ENCODE measurements at places on chromosomes 6 and 20. TPM values are rescaled to one million over a fixed set of nuclear protein-coding genes. Genes with fewer than 3 reads are reported as not detected.

- H3K27ac ChIP-seq = no peak overlapping the region
- H3K4me1 ChIP-seq = no peaks in the 10 kb centered on the region
- no peaks in the 10 kb centered on the region for H3K27me3 ChIP-seq
- no peak overlapping the region for H3K4me3 ChIP-seq
These were observed 1.1 kb downstream of the CLPSL2 start for GRCh38 chr6:35777356-35778102.

- H3K27me3 ChIP-seq = no peaks in the 10 kb centered on the region
- no peak overlapping the region for H3K27ac ChIP-seq
- no peak for DNase-seq
- H3K4me3 ChIP-seq = no peak overlapping the region
- no peaks in the 10 kb centered on the region for H3K36me3 ChIP-seq
- no peaks in the 10 kb centered on the region for H3K4me1 ChIP-seq
These were observed 409.6 kb downstream of the GRIK2 start for GRCh38 chr6:101803136-101803535.

- H3K27ac ChIP-seq = no peak overlapping the region
- no peaks in the 10 kb centered on the region for H3K4me1 ChIP-seq
- H3K36me3 ChIP-seq = no peaks in the 10 kb centered on the region
- H3K27me3 ChIP-seq = no peaks in the 10 kb centered on the region
- no peak for DNase-seq
- no peak overlapping the region for H3K4me3 ChIP-seq
These were observed 66.6 kb downstream of the CLVS2 start for GRCh38 chr6:123062670-123063069.

- no peaks in the 10 kb centered on the region for H3K27me3 ChIP-seq
- DNase-seq = peak; percentile 51
- H3K36me3 ChIP-seq = no peaks in the 10 kb centered on the region
- H3K4me3 ChIP-seq = peak overlapping the region; percentile 59
- H3K4me1 ChIP-seq = peaks cover 28% of the 10 kb centered on the region
These were observed 2.2 kb downstream of the TFAP2A start for GRCh38 chr6:10412461-10413261.

GRCh38 chr20:18662279-18663040, 74.6 kb downstream of the DTD1 start:
- H3K27me3 ChIP-seq = no peaks in the 10 kb centered on the region
- H3K27ac ChIP-seq = no peak overlapping the region
- no peaks in the 10 kb centered on the region for H3K36me3 ChIP-seq
- no peaks in the 10 kb centered on the region for H3K4me1 ChIP-seq
- H3K4me3 ChIP-seq = no peak overlapping the region

- H3K27ac ChIP-seq = no peak overlapping the region
- no peaks in the 10 kb centered on the region for H3K27me3 ChIP-seq
- H3K4me1 ChIP-seq = no peaks in the 10 kb centered on the region
- H3K4me3 ChIP-seq = no peak overlapping the region
These were observed 7.4 kb downstream of the EPM2A start for GRCh38 chr6:145727817-145728388.

DNA sequence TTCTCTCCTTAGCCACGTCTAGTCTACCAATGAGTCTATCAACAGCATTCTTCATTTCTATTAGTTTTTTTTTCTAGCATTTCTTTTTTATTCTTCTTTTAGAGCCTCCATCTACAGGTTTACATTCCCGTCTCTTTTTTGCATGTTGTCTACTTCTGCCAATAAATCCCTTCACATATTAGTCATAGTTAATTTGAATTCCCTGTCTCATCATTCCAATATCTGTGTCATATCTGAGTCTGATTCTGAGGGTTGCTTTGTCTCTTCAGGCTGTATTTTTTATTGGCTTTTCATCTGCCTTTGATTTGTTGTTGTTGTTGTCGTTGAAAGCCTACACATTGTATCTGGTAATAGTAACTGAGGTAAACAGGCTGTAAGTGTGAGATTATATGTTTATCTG, 104.6 kb downstream of the HMGCLL1 start:
- H3K36me3 ChIP-seq = no peaks in the 10 kb centered on the region
- DNase-seq = no peak
- no peak overlapping the region for H3K27ac ChIP-seq
- no peaks in the 10 kb centered on the region for H3K4me1 ChIP-seq
- no peaks in the 10 kb centered on the region for H3K27me3 ChIP-seq
- no peak overlapping the region for H3K4me3 ChIP-seq

- no peaks in the 10 kb centered on the region for H3K27me3 ChIP-seq
- peak overlapping the region; percentile 99 for H3K27ac ChIP-seq
- peak overlapping the region; percentile 96 for H3K4me3 ChIP-seq
- peaks cover 2% of the 10 kb centered on the region for H3K36me3 ChIP-seq
These were observed 815 bp downstream of the SPATA2 start for GRCh38 chr20:49914310-49915117.

- no peaks in the 10 kb centered on the region for H3K4me1 ChIP-seq
- H3K27me3 ChIP-seq = no peaks in the 10 kb centered on the region
- no peak overlapping the region for H3K27ac ChIP-seq
- no peak overlapping the region for H3K4me3 ChIP-seq
These were observed 11.8 kb upstream of the SMLR1 start for GRCh38 chr6:130815200-130816071.

GRCh38 chr20:56440346-56441007, 27.9 kb upstream of the RTF2 start:
- H3K36me3 ChIP-seq = peaks cover 11% of the 10 kb centered on the region
- no peak for DNase-seq
- no peak overlapping the region for H3K4me3 ChIP-seq
- no peak overlapping the region for H3K27ac ChIP-seq

DNA sequence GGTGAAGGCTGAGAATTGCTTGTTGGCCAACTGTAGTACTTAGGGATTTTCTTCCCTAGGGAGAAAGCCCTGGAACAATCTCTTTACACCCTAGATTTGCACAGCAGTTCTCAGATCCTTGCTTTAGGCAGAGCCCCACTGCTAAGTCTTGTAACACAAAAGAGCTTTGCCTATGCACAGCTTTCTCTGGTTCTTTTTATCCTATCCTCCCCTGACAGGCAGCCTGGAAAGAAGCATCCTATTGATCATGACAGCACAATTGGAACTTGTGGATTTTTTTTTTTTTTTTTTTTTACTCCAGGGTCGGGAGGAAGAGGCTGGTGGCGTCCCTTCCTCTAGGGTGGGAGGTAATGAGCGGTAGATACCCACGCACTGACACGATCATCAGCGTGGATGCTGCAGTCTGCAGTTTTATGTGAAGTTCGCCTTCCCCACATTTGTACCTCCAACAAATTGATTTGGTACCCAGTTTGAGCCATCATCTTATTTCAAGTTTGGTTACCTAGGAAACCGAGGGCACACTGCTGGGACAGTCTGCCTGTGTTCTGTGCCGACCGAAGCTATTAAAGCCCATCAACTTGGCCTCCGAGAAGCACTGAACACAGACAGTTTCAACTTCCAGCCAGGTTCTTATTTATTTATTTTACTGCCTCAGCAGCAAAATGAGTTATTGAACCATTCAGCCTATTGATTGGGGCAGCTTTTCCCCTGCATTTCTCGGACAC, 110.1 kb downstream of the NRN1 start:
- no peak for DNase-seq
- no peak overlapping the region for H3K27ac ChIP-seq
- no peaks in the 10 kb centered on the region for H3K36me3 ChIP-seq
- H3K4me1 ChIP-seq = no peaks in the 10 kb centered on the region
- no peak overlapping the region for H3K4me3 ChIP-seq
- H3K27me3 ChIP-seq = no peaks in the 10 kb centered on the region

DNA sequence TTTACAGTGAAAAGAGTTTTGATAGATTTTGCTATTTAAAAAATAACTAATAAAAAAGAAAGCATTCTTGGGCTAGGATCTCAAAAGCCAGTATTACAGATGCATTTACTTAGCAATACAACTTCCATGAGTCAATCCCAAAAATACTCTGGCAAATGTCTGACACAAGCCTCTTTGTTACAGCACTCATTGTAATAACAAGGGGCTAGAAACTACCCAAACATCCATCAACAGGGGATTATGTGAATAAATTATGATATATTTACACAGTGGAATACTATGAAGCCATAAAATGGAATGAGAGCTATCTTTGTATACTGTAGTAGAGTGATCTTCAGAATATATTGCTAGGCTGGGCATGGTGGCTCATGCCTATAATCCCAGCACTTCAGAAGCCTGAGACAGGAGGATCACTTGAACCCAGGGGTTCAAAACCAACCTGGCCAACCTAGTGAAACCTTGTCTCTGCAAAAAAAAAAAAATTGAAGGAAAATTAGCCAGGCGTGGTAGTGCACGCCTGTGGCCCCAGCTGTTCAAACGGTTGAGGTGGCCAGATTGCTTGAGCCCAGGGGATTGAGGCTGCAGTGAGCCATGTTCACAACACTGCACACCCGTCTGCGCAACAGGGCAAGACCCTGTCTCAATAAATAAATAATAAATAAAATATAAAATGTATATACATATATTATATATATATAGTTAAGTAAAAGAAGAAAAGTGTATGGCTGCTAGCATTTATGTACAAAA, 34.7 kb upstream of the TOP1 start:
- H3K36me3 ChIP-seq = no peaks in the 10 kb centered on the region
- no peak overlapping the region for H3K4me3 ChIP-seq
- H3K27ac ChIP-seq = no peak overlapping the region
- no peaks in the 10 kb centered on the region for H3K27me3 ChIP-seq

DNA sequence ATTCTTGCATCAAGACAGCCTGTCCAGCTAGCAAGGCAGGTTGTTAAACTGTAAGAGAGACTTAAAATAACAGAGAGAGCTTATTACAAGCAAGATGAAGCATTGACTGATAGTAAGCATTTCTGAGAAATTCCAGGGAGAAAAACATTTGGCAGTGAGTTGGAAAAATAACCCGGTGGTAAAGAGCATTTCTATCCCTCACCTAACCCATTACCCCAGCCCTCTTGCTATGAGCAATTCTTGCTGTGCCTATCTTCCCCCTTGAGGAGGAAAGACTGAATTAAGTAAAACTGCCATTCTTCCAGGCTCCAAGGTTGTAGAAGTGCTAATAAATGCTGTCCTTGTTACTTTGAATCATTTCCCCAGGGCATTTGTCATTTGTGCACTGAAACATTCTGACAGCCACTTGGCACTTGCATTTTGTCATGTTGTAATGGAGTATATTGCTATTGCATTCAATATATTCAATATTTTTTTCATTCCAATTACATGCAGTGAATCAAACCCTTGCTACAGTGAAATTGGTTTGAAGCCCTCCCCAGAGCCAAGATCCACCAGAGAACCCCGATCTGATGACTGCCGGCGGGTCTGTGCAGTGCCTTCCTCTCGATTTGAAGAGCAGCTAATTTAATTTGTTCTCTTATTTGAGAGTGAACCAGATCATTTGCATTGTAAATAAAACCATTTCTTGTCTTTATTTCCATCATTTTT, 291.1 kb downstream of the HIVEP2 start:
- no peaks in the 10 kb centered on the region for H3K4me1 ChIP-seq
- DNase-seq = no peak
- H3K27me3 ChIP-seq = no peaks in the 10 kb centered on the region
- no peak overlapping the region for H3K4me3 ChIP-seq
- H3K27ac ChIP-seq = no peak overlapping the region
- no peaks in the 10 kb centered on the region for H3K36me3 ChIP-seq

DNA sequence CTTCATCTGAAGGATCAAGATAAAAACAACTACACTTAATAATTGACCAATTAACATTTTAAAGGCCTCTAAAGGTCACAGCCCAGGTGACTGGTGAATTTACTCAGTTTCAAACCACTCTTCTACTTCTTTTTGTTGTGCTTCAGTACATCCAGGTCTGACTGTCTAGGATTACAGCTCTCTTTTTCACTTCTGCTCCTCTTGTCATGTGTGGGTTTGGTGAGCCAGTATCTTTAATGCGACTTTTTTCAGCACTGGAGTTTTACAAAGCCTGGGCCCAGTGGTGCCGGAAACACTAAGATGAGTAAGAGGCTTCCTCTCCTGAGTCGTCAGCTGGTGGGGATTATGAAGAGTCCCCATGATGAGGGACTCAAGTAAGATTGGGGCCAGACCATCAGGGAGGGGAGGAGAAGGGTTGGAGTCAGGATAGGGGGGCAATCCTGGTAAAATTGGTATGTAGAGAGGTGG, 27.0 kb downstream of the HECA start:
- H3K27ac ChIP-seq = no peak overlapping the region
- H3K36me3 ChIP-seq = peaks cover 7% of the 10 kb centered on the region
- peaks cover 25% of the 10 kb centered on the region for H3K4me1 ChIP-seq
- H3K4me3 ChIP-seq = no peak overlapping the region
- DNase-seq = no peak
- H3K27me3 ChIP-seq = no peaks in the 10 kb centered on the region

GRCh38 chr6:34839666-34840352, 47.9 kb downstream of the BLTP3A start:
- no peak for DNase-seq
- H3K36me3 ChIP-seq = peaks cover 3% of the 10 kb centered on the region
- H3K27me3 ChIP-seq = no peaks in the 10 kb centered on the region
- H3K27ac ChIP-seq = no peak overlapping the region
- no peak overlapping the region for H3K4me3 ChIP-seq

GRCh38 chr6:38085031-38085430, 265.5 kb downstream of the ZFAND3 start:
- H3K36me3 ChIP-seq = peaks cover 5% of the 10 kb centered on the region
- no peaks in the 10 kb centered on the region for H3K4me1 ChIP-seq
- H3K27ac ChIP-seq = no peak overlapping the region
- DNase-seq = no peak

GRCh38 chr6:121971931-121972335, 427.5 kb upstream of the HSF2 start:
- no peak overlapping the region for H3K27ac ChIP-seq
- no peaks in the 10 kb centered on the region for H3K36me3 ChIP-seq
- no peaks in the 10 kb centered on the region for H3K27me3 ChIP-seq
- DNase-seq = no peak
- no peak overlapping the region for H3K4me3 ChIP-seq
- H3K4me1 ChIP-seq = no peaks in the 10 kb centered on the region

SLC29A1 gene
- 42.7 TPM for total RNA-seq

TBX18 gene
- total RNA-seq = 1.3 TPM

HSPA1A gene
- total RNA-seq = 118 TPM

TFAP2D gene
- not detected for total RNA-seq

ARMC2 gene
- 11.7 TPM for total RNA-seq

LINC00237 gene
- not detected for total RNA-seq

HTR1B gene
- total RNA-seq = not detected

PRL gene
- total RNA-seq = not detected

MUCL3 gene
- 0.51 TPM for total RNA-seq

ANGPT4 gene
- total RNA-seq = 0.67 TPM

KIFC1 gene
- 4.4 TPM for total RNA-seq

PDYN gene
- not detected for total RNA-seq

ZNF334 gene
- 7.0 TPM for total RNA-seq

SLC39A7 gene
- 137 TPM for total RNA-seq

All from lung (tissue), 17 donors.